ENCODE measurements at places on chromosomes 16 and 17.
A peak's percentile ranks its signal among the peaks of the same experiment; 100 is the strongest.

DNA sequence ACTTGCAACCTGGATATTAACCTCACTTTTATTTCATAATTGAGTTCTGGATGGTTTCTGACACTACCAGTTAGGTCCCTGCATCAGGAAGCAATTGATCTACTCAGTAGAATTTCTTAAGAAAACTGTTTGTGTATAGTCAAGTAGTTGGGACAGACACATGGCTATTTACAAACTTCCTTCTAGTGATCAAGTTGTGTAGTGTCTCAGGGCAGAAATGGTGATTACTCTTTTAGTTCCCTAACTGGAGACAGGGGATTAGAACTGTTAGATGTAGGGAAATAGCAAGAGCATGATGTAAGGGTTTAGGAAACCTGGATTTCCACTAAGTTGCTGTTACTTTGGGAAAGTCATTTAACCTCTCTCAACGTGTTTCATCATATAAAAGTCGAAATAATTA lies 30.4 kb downstream of the TMEM100 start:
- DNase-seq = no peak

GRCh38 chr16:2256531-2257140 lies 5.2 kb upstream of the ECI1 start:
- DNase-seq = no peak

DNA sequence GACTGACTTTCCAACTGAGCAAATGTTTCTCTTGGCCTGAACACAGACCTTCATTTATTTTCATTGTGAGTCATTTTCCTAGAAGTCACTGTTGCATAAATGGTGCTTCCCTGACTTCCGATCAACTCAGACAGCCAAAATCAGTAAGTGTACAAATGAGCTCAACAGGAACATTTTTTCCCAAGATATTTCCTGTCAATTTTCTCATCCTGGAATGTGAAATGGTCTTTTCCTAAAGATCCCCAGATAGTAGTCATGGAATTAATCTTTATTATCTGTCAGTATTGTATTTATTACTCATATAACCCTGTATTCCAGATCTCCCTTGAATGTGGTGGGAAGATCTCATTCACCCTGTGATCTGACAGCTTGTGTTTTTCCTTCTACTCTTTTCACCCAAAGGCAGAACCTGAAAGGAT lies 360.3 kb upstream of the KIF2B start:
- no peak for DNase-seq

- DNase-seq = no peak
Observed at GRCh38 chr17:17661834-17662385, 19.3 kb upstream of the RAI1 start.

GRCh38 chr17:27802962-27803680 lies 2.8 kb upstream of the NOS2 start:
- DNase-seq = no peak

- DNase-seq = no peak
Observed at GRCh38 chr17:63941751-63942150, 9.6 kb upstream of the CD79B start.

- no peak for DNase-seq
Observed at GRCh38 chr17:57195785-57196460, 60.4 kb upstream of the MSI2 start.

GRCh38 chr16:87675111-87675719 lies 72.9 kb downstream of the JPH3 start:
- DNase-seq = no peak

- DNase-seq = no peak
Observed at GRCh38 chr17:45824901-45825492, 19.7 kb upstream of the SPPL2C start.

GRCh38 chr16:23877107-23878070 lies 41.6 kb downstream of the PRKCB start:
- DNase-seq = no peak

GRCh38 chr16:9013508-9013864 lies 49.8 kb upstream of the USP7 start:
- no peak for DNase-seq

DNA sequence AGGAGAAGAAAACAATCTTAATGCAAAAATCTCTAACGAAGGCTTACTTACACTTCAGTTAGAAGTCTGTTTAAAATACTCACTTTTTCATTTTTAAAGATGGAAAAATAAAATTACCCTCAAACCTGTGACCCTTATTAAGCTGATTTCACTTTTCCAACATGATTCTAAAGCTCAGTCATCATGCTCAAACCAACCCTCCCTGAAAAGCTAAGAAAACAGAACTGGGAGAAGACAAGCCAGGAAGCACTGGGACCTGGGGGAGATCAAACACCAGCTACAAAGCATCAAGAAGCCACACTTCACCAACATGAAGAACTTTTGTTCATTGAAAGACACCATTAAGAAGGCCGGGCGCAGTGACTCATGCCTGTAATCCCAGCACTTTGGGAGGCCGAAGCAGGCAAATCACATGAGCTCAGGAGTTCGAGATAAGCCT lies 88.8 kb downstream of the LITAF start:
- DNase-seq = no peak

DNA sequence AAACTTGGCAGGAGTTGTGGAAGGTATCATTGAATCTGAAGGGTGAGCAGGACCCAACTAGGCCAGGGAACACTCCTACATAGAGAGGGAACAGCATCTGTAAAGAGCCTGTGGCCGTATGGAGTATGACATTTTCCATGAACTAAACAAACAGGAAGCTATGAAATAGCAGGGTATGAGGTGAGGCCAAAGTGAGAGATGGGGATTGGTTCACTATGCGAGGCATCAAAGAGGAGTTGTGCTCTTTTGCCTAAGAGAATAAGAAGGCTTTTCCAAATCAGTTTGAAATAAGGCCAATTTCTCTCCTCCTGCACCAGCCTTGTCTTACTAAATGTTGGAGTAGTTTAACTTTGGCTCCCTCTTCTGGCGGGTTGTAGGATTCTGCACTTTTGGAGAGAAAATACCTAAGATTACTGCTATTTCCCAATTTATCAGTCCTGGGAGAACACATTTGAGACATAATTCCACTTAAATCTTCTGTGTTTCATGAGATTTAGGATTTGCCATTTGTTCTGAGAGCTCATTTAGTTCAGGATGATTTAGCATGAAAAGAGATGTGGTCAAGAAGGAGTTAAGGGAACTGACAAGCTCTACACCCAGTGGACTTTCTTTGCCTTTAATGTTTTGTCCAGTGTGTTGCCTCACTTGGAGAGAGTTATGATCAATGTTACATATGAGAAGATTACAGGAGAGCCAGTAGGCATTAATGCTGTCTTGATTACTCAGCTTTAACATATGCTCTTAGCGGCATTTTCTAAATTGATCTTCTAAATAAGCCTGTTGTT lies 55.4 kb downstream of the TNRC6C start:
- DNase-seq = peak; percentile 61

DNA sequence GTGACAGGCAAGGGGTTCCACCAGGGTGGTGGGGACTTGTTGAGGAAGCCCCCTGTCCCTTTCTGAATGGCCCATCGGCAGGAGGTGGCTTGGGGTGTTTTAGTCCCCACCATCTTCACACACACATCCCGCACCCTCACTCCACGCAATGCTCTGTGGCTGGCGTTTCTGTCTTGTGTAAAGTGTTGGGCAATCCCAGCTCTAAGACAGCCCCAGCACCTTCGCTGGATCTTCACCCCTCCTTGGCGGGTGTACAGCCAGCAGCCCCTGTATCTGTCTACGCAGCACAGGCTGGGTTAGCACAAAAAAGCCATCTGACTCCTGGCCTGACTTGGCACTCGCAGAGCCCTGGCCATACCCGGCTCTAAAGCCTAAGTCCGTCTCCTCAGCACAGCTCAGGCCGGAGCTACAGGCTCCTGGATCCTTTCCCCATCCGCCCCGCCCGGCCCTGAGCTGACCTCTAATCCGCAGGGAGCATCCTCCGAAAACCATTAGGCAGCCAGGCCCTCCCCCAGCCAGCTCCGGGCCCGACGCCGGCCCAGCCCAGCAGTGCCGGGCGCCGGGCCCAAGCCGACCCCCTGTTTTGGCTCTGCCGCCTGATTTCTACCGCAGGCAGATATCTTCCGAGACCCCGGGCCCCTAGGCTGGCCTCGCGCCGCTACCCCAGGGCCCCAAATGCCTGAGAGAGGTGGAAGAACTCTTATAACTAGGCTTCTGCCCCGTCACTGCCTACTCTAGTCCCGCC lies 42.4 kb upstream of the TAC4 start:
- no peak for DNase-seq

DNA sequence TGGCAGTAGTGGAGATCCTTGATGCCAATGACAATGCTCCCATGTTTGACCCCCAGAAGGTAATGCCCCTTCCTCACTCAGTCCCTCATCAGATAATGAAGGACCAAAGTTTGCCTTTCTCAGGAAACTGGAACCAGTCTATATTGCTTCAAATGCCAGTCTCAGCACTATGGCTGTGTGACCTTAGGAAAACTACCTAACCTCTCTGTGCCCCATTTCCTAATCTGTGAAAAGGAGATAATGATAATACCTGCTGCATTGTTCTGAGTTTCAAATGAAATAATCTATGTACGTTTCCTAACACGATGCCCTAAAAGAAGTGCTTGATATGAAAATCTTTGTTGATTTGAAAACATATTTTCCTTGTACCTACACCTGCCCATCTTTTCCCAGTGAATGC lies 35.9 kb downstream of the CDH3 start:
- no peak for DNase-seq

DNA sequence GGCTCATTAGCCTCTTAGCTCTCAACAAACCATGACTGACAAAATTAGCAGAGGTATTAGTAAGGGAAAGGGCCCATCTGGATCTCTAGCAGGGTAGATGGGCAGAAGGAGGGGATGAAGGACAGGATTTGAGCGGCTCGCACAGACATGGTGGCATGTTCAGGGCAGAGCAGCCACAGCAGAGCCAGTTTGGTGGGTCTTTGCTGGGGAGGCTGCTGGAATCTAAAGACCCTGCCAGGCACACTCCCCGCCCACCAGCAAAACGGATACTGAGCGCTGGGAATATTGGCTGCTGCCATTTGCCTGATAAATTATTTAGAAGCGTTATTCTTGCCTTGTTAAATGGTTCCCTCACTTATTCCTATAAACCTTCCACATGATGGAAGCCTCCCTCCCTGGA lies 20.7 kb upstream of the NAT9 start:
- no peak for DNase-seq

GRCh38 chr17:38687286-38687685 lies 12.5 kb upstream of the EPOP start:
- DNase-seq = no peak

- no peak for DNase-seq
Observed at GRCh38 chr16:78242239-78242630, 142.8 kb downstream of the WWOX start.

GRCh38 chr17:47978324-47978723 lies 7.4 kb downstream of the CDK5RAP3 start:
- peak; percentile 37 for DNase-seq

DNA sequence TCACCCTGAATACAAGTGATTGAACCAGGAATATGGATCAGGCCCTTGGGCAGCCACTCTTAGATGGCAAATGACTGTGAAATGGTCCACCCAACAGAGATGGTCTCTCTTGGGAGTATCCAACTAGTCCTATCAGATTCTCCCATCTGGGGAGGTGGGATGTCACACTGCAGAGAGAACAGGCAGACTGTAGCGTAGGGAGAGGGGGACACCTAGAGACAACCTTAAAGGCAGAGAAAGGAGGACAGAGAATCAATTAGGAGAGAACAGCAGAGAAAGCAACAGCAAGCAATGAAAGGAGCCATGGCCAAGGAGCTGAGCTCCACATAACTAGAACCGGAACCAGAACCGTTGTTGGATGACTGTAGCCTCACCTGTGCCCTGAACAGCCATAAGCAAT lies 37.2 kb downstream of the IQCK start:
- no peak for DNase-seq

- no peak for DNase-seq
Observed at GRCh38 chr16:89268987-89269735, 51.7 kb downstream of the ZNF778 start.

DNA sequence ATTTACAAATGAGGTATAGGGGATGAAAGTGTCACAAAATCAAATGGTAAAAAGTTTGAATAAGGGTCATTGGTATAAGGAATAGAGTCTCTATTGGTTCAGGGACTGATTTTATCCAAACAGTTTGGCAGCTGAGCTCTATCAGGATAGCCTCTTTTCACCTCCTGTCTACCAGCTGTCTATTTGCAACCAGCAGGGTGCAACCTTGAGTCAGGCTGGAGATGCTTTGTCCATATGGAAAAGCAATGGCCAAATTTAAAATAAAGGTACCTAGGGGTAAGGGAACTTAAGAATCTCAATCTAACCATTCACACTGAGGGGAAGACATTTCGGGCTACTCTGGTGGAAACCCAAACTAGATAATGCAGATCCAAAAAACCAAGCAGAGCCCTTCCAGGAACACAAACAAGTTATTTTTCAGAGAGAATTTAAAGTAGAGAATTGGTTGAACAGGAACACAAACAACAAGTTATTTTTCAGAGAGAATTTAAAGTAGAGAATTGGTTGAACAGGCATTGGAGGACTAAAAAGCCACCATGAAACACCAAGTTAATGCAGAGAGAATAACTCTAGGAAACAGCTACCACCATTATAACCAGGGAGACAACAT lies 12.6 kb upstream of the CA10 start:
- peak; percentile 38 for DNase-seq

- no peak for DNase-seq
Observed at GRCh38 chr17:19538095-19539039, 4.7 kb downstream of the SLC47A1 start.

- no peak for DNase-seq
Observed at GRCh38 chr17:76246080-76247066, 6.1 kb upstream of the RNF157 start.

GRCh38 chr17:81050645-81051625 lies 16.0 kb downstream of the BAIAP2 start:
- DNase-seq = no peak
